ENCODE measurements at places on chromosomes 16 and 17.

GRCh38 chr17:79830303-79830702 lies 8.9 kb downstream of the CBX4 start:
- no peak for DNase-seq

- no peak for DNase-seq
Observed at GRCh38 chr17:39757931-39758873, 20.5 kb downstream of the GRB7 start.

- DNase-seq = no peak
Observed at GRCh38 chr16:56246051-56246817, 54.9 kb downstream of the GNAO1 start.

DNA sequence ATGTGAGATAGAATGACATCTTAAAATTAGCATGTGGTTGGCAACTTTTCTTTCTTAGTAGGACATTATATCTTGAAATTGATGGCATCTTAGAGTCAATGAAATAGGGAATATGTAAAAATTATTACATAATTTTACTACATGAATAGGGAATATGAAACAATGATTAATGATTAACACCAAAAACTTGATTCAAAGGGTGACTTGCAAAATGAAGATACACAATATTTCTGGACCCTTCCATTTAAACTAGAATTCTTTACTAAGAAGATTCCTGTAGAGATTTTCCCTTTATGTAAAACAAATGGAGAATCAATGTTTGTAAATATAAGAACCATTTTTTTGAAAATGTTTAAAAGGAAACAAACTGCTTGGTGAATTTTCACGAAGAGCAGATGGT lies 3.4 kb downstream of the MRTFB start:
- no peak for DNase-seq
